ENCODE measurements at places on chromosomes 5 and 9. TPM values are rescaled to one million over a fixed set of nuclear protein-coding genes. Genes with fewer than 3 reads are reported as not detected.

The TMEM215 gene
- not detected for total RNA-seq

The SPATA31C1 gene
- not detected for total RNA-seq

The CCL21 gene
- total RNA-seq, result not detected

The C9orf153 gene
- 0.48 TPM for total RNA-seq

The PCDHB2 gene
- total RNA-seq, result 0.96 TPM

The ENTPD2 gene
- total RNA-seq, result not detected

The F2RL1 gene
- total RNA-seq, result 8.6 TPM

The PCDHA6 gene
- 0.12 TPM for total RNA-seq

The CDX1 gene
- total RNA-seq, result 0.24 TPM

The DDX46 gene
- total RNA-seq, result 28.0 TPM

The ASS1 gene
- total RNA-seq, result 247 TPM

The PCDHB14 gene
- total RNA-seq, result 0.88 TPM

The MED10 gene
- 16.8 TPM for total RNA-seq

The C1QTNF2 gene
- 4.8 TPM for total RNA-seq

The NR6A1 gene
- total RNA-seq, result 1.4 TPM

The ZNF474 gene
- 0.24 TPM for total RNA-seq

The FOXI1 gene
- total RNA-seq, result not detected

The SPINK14 gene
- not detected for total RNA-seq

The SPINK7 gene
- not detected for total RNA-seq

The TMEM161B gene
- total RNA-seq, result 13.6 TPM

The TMEM252 gene
- total RNA-seq, result not detected

The SAPCD2 gene
- 21.8 TPM for total RNA-seq

The SLC1A1 gene
- total RNA-seq, result 6.0 TPM

The CTXN3 gene
- total RNA-seq, result not detected

The SLC36A2 gene
- not detected for total RNA-seq

The SH2D3C gene
- total RNA-seq, result 0.29 TPM

The AGGF1 gene
- total RNA-seq, result 28.6 TPM

The DAP gene
- total RNA-seq, result 33.2 TPM

The TAF1L gene
- not detected for total RNA-seq

The SLC6A3 gene
- total RNA-seq, result not detected

The QRFP gene
- not detected for total RNA-seq

The PCDHB5 gene
- total RNA-seq, result 0.60 TPM

The ZFP37 gene
- total RNA-seq, result 6.0 TPM

The BTNL3 gene
- not detected for total RNA-seq

The IL13 gene
- not detected for total RNA-seq

The PCDH1 gene
- total RNA-seq, result 2.2 TPM

The CLIC3 gene
- 1.7 TPM for total RNA-seq

The FBP1 gene
- not detected for total RNA-seq

The PRRX2 gene
- not detected for total RNA-seq

The LHX2 gene
- total RNA-seq, result 1.1 TPM

The FAM170A gene
- not detected for total RNA-seq

The YTHDC2 gene
- total RNA-seq, result 7.5 TPM

The PCA3 gene
- total RNA-seq, result not detected

The CTSV gene
- total RNA-seq, result 9.1 TPM

The PCDHB7 gene
- 0.39 TPM for total RNA-seq
